ENCODE measurements at places on chromosomes 7 and 10.

GRCh38 chr10:101562231-101562630 lies 25.8 kb downstream of the POLL start:
- DNase-seq: no peak

DNA sequence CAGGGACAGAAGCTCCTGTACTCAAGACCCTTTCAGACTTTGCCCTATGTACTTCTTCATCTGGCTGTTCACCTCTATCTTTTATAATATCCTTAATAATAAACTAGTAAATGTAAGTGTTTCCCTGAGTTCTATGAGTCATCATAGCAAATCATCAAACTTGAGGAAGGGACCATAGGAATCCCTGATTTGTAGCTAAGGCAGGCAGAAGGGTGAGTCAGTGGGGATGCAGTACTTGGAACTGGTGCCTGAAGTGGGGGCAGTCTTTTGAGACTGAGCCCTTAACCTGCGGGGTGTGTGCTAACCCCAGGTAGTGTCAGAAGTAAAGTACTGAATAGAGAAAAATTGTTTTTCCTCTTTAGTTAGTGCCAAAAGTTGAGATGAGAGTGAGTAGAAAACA lies 6.2 kb upstream of the TMEM243 start:
- DNase-seq: peak; percentile 36

GRCh38 chr7:47149208-47149839 lies 432.6 kb downstream of the TNS3 start:
- no peak for DNase-seq

GRCh38 chr7:20116869-20117268 lies 100.3 kb downstream of the MACC1 start:
- no peak for DNase-seq

DNA sequence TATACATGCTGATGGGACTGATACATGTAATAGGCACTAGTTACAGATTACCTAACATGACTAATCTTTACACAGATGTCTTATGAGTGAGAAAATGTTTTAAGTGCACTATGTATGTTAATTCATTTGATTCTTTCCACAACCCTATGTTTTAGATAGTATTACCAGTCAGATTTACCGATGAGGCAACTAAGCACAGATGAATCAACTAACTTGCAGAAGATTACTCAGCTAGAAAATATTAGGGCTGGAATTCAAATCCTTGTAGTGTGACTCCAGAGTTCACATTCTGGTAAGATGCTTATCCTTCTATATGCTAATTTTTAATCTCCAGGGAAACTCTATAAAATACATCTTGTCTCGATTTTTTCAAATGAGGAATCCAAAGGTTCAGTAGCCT lies 964.9 kb downstream of the REEP3 start:
- peak; percentile 62 for DNase-seq
